Thymus (tissue), 14 donors: ENCODE measurements at places on chromosomes 4 and X. TPM values are rescaled to one million over a fixed set of nuclear protein-coding genes. Genes with fewer than 3 reads are reported as not detected.

DNA sequence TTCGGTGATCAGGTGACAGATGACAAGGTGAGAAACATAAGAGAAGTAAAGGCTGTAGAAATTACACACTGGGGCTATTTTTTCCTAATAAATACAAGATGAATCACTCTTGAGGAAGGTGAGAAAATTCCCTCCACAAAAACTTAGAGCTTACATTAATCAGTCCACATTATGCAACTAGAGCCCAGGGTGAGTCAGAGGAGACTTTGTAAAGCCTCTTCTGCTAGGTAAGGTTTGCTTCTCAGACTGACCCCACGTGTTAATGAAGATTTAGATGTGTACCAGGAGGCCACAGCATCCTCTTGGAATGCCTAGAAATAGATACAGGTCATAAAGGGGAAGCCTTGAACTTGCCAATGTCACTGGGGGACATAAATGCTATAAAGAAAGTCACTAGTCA is 396.0 kb upstream of the SMIM31 start:
- H3K4me3 ChIP-seq, result no peak overlapping the region
- no peak for DNase-seq
- H3K27me3 ChIP-seq, result no peaks in the 10 kb centered on the region
- no peaks in the 10 kb centered on the region for H3K36me3 ChIP-seq
- H3K4me1 ChIP-seq, result no peaks in the 10 kb centered on the region

- H3K4me3 ChIP-seq, result no peak overlapping the region
- DNase-seq, result no peak
Observed at GRCh38 chrX:37652589-37653231, 32.9 kb upstream of the XK start.

- no peaks in the 10 kb centered on the region for H3K27me3 ChIP-seq
- no peak overlapping the region for H3K27ac ChIP-seq
- DNase-seq, result no peak
- H3K4me3 ChIP-seq, result no peak overlapping the region
Observed at GRCh38 chrX:24203072-24203808, 53.7 kb downstream of the ZFX start.

DNA sequence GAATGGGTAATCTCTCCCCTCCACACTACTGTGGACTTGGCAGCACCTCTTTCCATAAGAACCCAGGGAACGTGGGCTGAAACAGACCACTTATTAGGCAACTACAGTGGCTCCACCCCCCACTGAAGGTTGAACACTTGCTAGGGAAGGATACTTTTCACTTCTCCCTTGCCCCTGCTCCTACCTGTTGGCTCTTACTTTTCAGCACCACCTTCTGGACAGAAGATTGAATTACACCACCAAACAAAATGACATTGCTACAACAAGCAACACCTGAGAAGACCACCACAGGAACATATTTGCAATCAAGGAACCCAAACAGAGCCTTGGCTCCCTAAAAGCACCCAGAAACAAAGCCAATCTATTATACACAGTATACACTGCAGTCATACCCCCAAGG is 132.1 kb upstream of the CXCL13 start:
- no peak overlapping the region for H3K4me3 ChIP-seq
- H3K27ac ChIP-seq, result no peak overlapping the region
- no peaks in the 10 kb centered on the region for H3K4me1 ChIP-seq
- no peaks in the 10 kb centered on the region for H3K36me3 ChIP-seq
- H3K27me3 ChIP-seq, result no peaks in the 10 kb centered on the region
- DNase-seq, result peak; percentile 8

GRCh38 chr4:81628489-81628888 is 156.8 kb upstream of the RASGEF1B start:
- H3K36me3 ChIP-seq, result no peaks in the 10 kb centered on the region
- H3K4me3 ChIP-seq, result no peak overlapping the region
- H3K4me1 ChIP-seq, result no peaks in the 10 kb centered on the region
- H3K27ac ChIP-seq, result no peak overlapping the region

- no peaks in the 10 kb centered on the region for H3K27me3 ChIP-seq
- no peak overlapping the region for H3K4me3 ChIP-seq
- no peaks in the 10 kb centered on the region for H3K36me3 ChIP-seq
- H3K27ac ChIP-seq, result no peak overlapping the region
Observed at GRCh38 chr4:83276299-83277040, 8.1 kb downstream of the COQ2 start.

The SOX3 gene
- polyA plus RNA-seq, result 0.02 TPM
